AG04450 (cell line): ENCODE measurements at places on chromosomes 3 and 15. TPM values are rescaled to one million over a fixed set of nuclear protein-coding genes. Genes with fewer than 3 reads are reported as not detected.

DNA sequence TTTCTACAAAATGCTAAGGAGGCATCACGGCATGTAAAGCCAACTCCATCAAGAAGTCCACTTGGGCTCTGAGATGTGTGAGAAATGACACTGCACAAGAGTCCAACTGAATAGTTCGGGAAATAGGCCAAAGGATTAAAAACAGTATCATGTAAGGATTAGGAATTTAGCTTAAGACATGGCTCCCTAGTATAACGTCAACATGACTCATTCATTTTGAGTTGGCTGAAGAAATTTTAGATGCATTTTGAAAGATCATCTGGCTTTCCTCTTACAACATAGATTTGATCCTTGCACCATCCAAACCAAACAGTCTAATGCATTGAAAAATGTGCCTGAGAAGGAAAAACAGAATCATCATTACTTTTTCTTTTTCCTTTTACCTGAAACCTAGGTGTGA lies 109.3 kb upstream of the MME start:
- peak; percentile 76 for DNase-seq

SPATA12 gene
- not detected in 2 replicates for polyA plus RNA-seq

GRCh38 chr3:111906656-111907055 lies 47.6 kb downstream of the PHLDB2 start:
- no peak for DNase-seq

ZPLD1 gene
- polyA plus RNA-seq: 0.02 TPM in 1 of 2 replicates, not detected in the other

DNA sequence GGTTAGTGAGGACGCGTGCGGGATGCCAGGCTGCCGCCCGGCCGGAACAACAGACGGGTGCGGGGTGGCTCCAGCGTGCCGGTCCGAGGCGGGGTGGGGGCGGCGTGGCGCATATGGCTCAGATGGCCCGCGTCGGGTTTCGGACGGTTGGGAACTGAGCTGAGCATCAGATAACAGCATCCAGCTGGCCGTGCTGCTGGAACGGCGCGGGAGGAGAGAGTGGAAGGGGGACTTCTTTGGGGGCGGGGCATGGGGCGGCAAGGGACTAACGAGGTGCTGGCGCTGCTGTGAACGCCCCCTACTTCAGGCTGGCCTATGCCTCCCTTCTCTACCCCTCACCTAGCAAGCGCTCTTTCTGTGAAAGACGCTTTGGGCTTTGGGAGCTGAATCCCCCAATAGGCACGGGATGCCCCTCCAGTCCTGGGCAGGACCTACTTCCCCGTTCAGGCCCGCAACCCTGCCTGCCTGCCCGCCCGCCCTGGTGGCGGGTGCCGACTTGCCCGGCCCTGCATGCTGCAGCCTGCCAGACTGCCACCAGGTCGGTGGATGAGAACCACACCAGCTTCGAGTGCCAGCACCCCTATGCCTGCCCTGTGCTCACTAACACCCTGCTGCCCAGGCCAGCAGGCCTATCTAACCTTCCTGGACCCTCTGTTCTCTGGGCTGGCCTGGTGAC lies 542 bp downstream of the INKA1 start:
- DNase-seq: no peak
